Esophagus squamous epithelium (tissue), 5 donors: ENCODE measurements at places on chromosomes 11 and 22. TPM values are rescaled to one million over a fixed set of nuclear protein-coding genes. Genes with fewer than 3 reads are reported as not detected.

The ACR gene
- not detected for total RNA-seq

DNA sequence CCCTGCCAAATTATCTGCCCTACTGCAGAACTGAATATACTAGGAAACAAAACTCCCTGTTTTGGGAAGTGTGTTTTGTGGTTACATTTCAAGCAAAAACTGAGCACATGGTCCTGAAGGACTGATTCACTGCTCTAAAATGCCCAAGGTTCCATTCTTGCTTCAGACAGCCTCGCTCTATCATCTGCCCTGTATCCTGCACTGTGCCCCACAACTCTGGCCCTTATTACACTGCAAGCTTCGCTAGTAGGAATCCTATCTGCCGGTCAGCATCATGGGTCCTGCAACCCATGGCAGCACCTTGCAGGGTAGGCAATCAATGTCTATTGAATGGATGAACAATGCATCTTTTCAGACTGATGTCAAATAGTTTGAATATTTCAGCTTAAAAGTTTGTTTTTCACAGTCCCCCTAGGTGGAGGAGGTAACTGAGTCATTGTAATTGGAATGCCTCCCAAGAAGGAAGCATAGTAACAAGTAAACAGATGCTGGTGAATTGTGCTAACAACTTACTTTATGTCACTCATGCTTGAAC lies 21.3 kb downstream of the LAYN start:
- no peak for DNase-seq

GRCh38 chr11:128476729-128477128 lies 110.6 kb downstream of the ETS1 start:
- DNase-seq: no peak

DNA sequence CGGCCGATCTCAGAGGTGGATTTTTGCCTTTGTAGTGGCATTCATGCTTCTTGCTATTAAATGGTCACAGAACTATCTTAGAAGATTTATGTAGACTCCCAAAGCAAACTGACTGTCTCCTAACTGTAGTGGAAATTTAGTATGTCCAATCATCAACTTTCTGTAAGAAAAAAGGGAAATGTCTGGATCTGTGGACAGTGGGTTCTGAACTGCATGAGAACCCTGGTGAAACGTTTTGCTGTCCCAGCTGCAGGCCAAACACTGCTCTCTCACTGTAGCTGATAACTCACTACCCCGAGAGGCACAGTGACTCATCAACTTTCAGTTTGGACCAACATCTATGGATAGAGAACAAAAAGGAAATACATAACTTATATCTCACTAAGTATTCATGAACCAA lies 387.1 kb downstream of the SOX6 start:
- no peak for DNase-seq

The HORMAD2 gene
- total RNA-seq: not detected

DNA sequence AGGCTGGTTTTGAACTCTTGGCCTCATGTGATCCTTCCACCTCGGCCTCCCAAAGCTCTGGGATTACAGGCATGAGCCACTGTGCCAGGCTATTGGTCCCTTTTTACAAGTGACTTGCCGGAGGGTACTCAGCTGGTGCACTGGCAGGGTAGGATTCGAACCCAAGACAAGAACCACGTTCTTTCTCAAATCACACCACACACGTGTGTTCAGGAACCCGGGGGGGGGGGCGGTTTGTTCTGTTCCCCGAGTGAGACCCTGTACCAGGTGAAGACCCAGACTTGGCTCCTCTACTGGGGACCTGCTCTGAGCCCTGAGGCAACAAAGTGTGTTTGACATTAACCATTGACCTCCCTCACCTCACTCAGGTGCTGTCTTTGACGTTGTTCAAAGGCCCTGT lies 3.8 kb upstream of the YWHAH start:
- DNase-seq: no peak
